T-helper 2 cell (primary cell): ENCODE measurements at places on chromosomes 7 and 10.

GRCh38 chr10:17771017-17771416, 19.0 kb downstream of the TMEM236 start:
- DNase-seq: no peak

- no peak for DNase-seq
Observed at GRCh38 chr10:11528286-11528685, 83.2 kb downstream of the USP6NL start.

- DNase-seq: no peak
Observed at GRCh38 chr10:32538256-32538655, 92.3 kb downstream of the CCDC7 start.

GRCh38 chr10:109889867-109890266, 33.4 kb downstream of the XPNPEP1 start:
- no peak for DNase-seq

GRCh38 chr10:101939008-101939648, 95.5 kb upstream of the KCNIP2 start:
- no peak for DNase-seq

- DNase-seq: peak; percentile 12
Observed at GRCh38 chr7:35257251-35258124, 3.6 kb upstream of the TBX20 start.

- DNase-seq: no peak
Observed at GRCh38 chr7:139203992-139204391, 27.0 kb upstream of the UBN2 start.

DNA sequence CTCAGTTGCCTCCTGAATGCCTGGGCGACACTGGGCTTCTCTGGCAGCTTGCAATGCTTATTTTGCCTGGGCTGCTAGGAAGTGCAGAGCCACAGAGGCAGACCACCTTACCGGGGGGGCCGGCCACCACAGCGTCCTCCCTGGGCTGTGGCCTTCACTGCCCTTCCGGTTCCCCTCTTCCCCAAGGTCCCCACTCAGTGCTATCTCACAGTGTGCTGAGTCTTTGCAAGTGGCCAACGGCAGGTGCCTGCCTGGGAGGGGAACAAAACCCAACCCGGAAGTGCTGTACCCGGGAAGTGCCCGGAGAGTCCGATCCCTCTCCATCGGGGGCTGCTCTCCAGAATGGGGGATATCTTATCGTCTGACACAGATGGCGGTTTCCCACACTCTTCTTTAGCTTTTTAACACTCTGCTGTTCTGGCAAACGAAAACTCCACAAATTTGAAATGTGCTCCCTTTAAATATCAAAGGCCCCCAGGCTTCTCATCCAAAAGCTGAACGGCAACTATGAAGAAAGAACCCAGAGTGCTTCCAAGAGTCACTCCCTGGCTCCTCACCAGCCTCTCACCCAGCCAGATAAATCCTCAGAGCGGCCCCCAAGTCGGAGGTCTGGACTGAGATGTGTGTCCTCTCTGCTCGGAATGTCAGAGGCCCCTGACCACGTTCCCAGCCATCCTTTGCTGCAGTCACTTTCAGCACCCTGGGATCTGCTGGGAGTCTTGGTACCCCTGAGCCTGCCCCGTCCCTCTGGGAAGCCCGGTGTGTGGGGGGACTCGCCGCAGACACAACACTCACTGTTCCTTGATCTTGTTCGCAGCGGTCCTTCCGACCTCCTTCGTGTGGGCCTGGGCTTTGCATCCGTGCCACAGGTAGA, 165.1 kb downstream of the SVIL start:
- no peak for DNase-seq

DNA sequence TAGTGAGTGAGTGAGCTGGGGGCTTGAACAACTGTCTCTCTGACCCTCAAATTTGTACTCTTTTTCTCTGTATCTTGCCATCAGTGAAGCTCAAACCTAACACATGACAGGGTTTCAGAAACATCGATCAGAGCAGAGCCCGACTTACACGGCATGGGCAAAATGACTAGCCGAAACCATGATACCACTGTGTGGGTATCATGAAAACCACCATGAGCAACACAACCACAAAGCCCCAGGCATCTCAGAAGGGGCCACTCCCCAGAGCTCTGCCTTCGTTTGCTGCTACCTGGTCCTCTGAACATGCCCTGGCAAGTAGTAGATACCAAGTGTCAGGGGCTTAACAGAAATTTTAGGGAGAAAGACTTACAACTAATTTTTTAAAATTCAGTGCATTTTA, 308.5 kb downstream of the WDR11 start:
- no peak for DNase-seq

- no peak for DNase-seq
Observed at GRCh38 chr10:11715815-11716494, 26.2 kb upstream of the ECHDC3 start.

DNA sequence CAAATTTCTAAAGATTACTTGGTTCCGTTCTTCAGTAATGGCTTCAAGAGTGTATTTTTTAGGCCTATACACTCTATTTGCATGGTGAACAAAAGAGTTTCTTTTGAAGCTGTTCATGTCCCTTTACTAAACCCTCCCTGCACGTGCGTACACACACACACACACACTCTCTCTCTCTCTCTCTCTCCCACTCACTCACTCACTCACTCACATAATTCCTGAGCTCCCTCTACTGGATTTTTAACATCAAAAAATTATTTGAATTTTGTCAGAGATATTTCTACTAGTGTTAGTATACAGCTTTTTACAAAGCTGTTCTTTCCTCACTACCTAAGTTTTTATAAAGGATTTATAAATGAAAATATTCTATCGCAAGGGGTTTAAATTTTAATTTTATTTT, 85.9 kb downstream of the UBE3C start:
- DNase-seq: no peak

GRCh38 chr7:102122026-102122425, 164.6 kb upstream of the SH2B2 start:
- no peak for DNase-seq

DNA sequence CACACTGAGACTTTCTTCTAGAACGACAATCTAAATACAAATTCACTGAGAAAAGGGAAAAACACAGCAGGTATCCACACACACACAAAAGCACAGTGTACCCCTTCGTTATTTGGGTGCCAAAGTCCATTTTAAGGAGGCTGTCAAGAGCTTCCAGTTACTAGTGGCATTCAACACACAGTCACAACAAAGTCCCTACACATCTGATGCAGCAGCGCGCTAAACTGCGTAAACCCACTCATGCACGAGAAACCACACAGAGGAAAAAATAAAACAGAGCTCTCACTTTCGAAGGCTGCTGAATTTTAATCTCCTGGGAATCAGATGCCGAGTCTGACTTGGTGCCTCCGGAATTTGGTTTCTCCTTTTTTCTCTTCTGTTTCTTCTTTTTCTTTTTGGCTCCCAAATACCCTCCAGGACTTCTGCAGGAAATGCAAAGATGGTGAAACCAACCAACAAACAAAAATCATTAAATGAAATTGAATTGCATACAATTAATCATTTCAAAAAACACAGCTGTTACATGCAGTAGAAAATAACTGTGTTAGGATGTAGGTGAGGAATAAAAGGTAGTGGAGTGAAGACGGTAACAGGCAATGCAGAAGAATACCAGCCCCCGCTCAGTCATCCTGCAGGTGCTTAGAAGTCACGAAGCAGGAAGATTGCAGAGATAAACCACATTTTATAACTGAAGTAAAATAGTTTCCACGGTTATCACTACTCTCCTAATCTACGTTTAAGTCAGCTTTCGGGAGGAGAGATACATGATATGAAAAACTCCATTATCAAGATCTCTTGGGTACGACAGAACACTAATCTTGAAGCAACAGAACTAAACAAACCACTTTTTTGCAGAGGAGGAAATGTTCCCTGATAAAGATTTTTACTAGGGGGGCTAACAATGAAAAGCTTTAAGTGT, 27.1 kb downstream of the NMT2 start:
- no peak for DNase-seq

- no peak for DNase-seq
Observed at GRCh38 chr10:79022565-79023230, 46.1 kb upstream of the ZMIZ1 start.

DNA sequence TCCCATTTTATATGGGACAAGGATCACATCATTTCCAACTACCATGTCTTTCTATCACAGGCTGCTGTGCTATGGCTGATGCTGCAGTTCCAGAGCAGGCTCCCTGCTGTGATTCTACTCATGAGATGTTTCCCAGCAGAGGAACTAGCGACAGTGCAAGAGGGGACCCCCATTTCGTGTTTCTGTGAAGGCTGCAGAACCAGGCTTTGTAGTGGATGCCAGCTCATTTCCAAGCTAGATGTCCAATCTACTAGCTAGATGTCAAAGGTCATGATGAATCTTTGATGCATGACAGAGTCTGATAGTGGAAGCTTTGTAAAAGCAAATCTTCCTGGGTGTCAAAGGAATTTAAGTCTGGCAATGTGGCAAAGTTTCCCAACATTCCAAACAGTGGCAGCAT, 21.2 kb upstream of the MYO3A start:
- DNase-seq: no peak

DNA sequence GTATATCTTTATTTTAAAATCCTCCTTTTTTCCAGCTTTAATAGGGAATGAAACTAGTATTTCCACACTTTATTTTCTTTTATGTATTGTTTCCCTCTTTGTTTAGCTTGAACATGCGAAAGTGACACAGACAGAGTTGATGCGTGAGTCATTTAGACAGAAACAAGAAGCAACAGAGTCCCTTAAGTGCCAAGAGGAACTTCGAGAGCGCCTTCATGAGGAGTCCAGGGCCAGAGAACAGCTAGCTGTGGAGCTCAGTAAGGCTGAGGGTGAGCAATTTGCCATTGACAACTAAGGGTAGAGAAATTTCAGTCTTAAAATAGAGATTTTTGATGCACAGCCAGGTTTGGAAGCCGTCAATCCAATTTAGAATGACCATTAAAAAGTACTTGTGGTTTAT, 73.1 kb downstream of the CYP51A1 start:
- no peak for DNase-seq

- DNase-seq: no peak
Observed at GRCh38 chr7:3670898-3671297, 369.8 kb downstream of the SDK1 start.

DNA sequence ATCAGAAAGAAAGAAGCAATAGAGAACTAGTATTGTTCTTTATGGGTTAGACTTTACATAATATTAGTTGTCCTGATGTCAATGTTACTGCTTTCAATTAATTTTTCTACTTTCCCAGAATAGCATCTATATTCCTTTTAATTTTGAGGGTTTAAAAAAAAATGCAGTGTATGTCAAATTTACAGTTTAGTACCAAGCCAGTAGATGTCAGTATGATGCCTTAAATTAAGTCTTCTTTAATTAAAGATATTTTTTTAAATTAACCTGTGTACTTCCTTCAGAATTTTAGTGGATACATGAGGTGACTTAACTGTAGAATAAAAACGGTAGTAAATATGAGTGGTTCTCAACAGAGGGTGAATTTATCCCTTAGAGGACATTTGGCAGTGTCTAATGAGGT, 35.2 kb upstream of the STOX1 start:
- DNase-seq: no peak

- DNase-seq: no peak
Observed at GRCh38 chr10:70889291-70889690, 926 bp upstream of the PCBD1 start.

- DNase-seq: no peak
Observed at GRCh38 chr7:136947347-136947746, 78.9 kb downstream of the CHRM2 start.

DNA sequence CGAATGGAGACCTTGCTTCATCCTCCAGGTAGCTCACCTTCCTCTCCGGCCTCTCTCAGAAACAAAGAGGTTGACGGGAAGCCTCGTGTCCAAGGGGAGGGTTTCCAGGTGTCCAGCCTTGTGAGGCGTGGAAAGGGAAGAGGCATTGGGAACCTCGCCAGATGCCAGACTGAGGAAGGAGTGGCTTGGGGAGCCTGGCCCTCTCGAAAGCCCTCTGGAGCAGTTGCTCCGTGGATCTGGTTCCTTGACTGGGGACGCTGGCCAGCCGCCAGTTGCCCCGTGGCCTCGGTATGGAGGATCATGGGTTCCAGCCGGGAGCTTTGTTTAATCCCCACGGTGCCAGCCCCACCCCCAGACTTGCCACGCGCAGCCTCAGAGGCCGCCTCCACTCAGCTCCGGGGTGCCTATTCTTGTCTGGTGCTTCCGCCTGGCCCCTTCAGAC, 30.3 kb upstream of the SUN1 start:
- DNase-seq: no peak

GRCh38 chr7:2702594-2702957, 14.6 kb downstream of the AMZ1 start:
- DNase-seq: no peak

DNA sequence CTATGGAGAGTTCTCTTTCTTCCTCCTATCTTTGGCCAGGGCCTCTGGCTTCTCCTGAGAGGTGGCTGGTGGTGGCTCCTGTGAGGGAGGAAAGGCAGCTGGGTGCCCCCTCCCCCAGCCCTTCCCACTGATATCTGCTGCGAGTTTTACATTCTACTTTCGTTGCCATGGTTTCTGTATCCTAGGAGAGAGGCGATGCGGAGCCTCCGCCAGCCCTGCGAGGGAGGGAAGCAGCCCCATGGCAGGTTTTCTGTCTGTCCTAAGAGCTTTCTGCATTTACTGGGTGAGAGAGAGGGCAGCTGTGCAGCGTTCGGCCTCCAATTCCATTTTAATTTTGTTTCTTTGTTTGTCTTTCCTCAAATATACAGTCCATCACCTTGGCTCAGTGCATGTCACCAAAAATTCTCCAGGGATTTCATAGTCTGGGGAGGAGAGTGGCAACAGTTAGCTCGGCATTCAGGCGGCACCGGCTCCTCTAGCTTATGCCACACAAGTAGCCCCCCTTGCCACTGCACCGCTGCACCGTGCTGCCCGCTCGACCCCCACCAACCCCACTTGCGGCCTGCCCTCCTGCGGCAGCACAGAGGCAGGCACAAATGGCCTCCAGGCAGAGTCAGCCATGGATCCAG, 20.4 kb downstream of the DNAJB12 start:
- no peak for DNase-seq

- DNase-seq: no peak
Observed at GRCh38 chr7:120215654-120216053, 57.3 kb upstream of the KCND2 start.

- no peak for DNase-seq
Observed at GRCh38 chr7:45088146-45088701, 545 bp downstream of the NACAD start.

- DNase-seq: no peak
Observed at GRCh38 chr7:157526005-157526912, 189.5 kb downstream of the DNAJB6 start.

DNA sequence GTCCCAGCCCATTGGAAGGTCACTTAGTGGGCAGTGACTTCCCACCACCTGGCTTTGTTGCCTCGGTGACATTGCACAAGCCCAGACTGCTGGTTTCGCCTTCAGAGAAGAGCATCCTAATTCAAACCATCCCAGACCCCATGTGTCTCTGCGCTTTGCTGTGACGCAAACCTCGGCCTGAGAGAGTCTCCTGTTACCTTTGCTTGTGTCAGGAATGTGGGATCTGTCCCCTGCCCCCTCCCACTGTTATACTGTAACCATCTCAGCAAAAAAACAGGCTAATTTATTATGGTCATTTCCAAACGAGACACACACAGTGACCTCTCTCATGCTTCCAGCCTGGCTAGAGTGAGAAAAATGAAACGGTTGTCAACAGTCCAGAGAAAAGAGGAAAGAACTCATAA, 25.0 kb upstream of the AQP1 start:
- DNase-seq: no peak
